ENCODE measurements at places on chromosomes 2 and 18. TPM values are rescaled to one million over a fixed set of nuclear protein-coding genes. Genes with fewer than 3 reads are reported as not detected.

PTPN4 gene
- total RNA-seq = 19.0 TPM

SPP2 gene
- not detected for total RNA-seq

MFF gene
- total RNA-seq = 117 TPM

ZNF516 gene
- 6.8 TPM for total RNA-seq

SERPINB13 gene
- not detected for total RNA-seq

MEP1B gene
- 0.05 TPM for total RNA-seq

PLB1 gene
- total RNA-seq = 2.6 TPM

PROM2 gene
- total RNA-seq = not detected

MYO7B gene
- total RNA-seq = 0.13 TPM

TUBB8B gene
- total RNA-seq = not detected

GAL3ST2 gene
- total RNA-seq = 0.15 TPM

INPP5D gene
- total RNA-seq = 0.70 TPM

ERFE gene
- 7.4 TPM for total RNA-seq

ASPRV1 gene
- total RNA-seq = 0.20 TPM

MOGAT1 gene
- not detected for total RNA-seq

PKDCC gene
- 21.2 TPM for total RNA-seq

ARHGAP28 gene
- 0.05 TPM for total RNA-seq

All from A549 treated with dexamethasone at 1 μM for 4 hours (cell line).